ENCODE measurements at places on chromosomes 4 and X. TPM values are rescaled to one million over a fixed set of nuclear protein-coding genes. Genes with fewer than 3 reads are reported as not detected.

DNA sequence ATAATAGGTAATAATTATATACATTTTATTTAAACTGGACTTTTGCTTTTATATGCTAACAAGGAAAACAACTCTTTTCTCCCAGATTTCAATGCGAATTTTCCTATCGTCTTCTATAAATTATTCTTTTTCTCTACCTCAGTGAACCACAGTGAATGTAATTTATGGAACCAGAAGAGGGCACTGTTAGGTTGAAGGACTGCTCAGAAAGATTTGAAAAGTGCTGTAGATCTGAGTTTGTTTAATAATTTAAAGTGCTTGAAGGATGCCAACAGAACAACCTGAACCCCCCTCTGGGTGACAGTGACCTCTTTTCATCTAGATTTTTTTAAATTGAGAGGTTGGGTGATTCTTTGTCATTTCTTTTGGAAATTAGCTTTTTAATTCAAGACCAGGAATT, 54.9 kb downstream of the PHOX2B start:
- H3K36me3 ChIP-seq, result no peaks in the 10 kb centered on the region
- no peak overlapping the region for H3K4me3 ChIP-seq
- no peak for DNase-seq
- H3K27me3 ChIP-seq, result peaks cover 16% of the 10 kb centered on the region
- H3K4me1 ChIP-seq, result no peaks in the 10 kb centered on the region
- no peak overlapping the region for H3K27ac ChIP-seq

GRCh38 chr4:88672987-88673386, 24.6 kb downstream of the NAP1L5 start:
- no peak overlapping the region for H3K27ac ChIP-seq
- H3K4me1 ChIP-seq, result no peaks in the 10 kb centered on the region
- no peaks in the 10 kb centered on the region for H3K27me3 ChIP-seq
- no peak for DNase-seq
- H3K4me3 ChIP-seq, result no peak overlapping the region

- DNase-seq, result no peak
- no peak overlapping the region for H3K27ac ChIP-seq
- H3K27me3 ChIP-seq, result peaks cover 41% of the 10 kb centered on the region
Measured at GRCh38 chr4:44446801-44447562, 1.6 kb downstream of the KCTD8 start.

DNA sequence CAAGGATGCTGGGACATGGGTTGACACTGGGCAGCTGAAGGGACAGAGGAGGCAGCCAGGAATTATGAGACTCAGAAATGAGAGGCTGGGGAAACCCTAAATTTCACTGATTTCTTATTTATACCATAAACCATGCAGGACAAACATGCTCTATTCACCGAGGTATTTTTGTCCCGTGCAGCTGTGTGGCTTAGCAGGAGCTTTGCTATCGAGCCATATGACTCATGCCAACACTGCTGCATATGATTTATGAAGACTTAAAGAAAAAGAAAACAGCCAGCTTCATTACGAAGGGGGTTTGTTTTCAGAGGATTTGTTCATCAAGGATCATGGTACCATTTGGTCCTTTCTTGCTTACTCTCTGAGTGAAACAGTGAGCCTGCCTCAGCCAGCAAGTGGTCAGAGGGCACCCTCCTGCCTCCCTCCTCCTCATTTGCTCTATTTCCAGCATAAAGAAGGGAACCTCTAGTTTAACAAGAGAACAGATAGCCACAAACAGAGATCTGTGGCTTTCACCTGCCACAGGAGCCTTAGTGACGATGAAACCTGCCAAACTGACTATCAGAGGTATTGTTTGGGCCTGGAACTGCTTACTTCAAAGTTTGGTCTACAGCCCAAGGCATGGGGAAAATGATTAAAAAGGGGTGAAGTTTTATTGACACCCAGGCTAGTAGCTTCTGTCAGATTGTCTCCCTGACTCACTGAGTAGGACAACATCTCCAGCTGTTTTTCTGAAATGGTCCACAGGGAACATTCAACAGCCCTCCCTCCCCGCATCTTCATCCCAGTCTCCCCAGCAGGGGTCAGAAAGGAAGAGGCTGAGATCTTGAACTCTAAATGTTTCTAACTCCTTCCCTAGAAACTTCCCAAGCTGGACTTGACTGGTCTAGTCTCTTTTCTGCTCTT, 80.1 kb upstream of the MAML3 start:
- H3K27ac ChIP-seq, result no peak overlapping the region
- no peaks in the 10 kb centered on the region for H3K27me3 ChIP-seq
- H3K4me3 ChIP-seq, result no peak overlapping the region
- DNase-seq, result no peak
- no peaks in the 10 kb centered on the region for H3K36me3 ChIP-seq
- H3K4me1 ChIP-seq, result peaks cover 30% of the 10 kb centered on the region

DNA sequence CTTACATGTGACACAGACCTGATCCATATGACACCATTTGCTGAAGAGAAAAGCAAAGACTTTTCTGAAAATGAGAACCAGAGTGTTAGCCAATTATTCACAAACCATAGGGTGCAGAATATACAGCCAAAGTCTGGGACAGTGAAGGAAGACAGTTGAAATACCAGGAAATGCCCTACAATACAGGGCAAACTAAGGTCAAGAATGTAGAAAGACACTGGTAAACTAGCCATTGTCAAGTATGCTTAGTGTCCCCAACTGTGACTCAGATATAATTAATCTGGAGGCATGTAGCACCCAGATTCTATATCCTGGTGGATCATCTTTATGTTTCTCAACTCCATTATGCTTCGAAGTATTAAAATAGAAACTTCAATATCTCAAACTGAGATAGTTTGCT, 200.9 kb upstream of the FSTL5 start:
- H3K36me3 ChIP-seq, result no peaks in the 10 kb centered on the region
- H3K4me1 ChIP-seq, result peaks cover 10% of the 10 kb centered on the region
- DNase-seq, result no peak
- H3K27ac ChIP-seq, result no peak overlapping the region
- H3K4me3 ChIP-seq, result no peak overlapping the region
- no peaks in the 10 kb centered on the region for H3K27me3 ChIP-seq

- H3K4me1 ChIP-seq, result no peaks in the 10 kb centered on the region
- no peak for DNase-seq
- H3K36me3 ChIP-seq, result no peaks in the 10 kb centered on the region
- no peak overlapping the region for H3K27ac ChIP-seq
Measured at GRCh38 chr4:2069161-2069971, 10.2 kb downstream of the NAT8L start.

DNA sequence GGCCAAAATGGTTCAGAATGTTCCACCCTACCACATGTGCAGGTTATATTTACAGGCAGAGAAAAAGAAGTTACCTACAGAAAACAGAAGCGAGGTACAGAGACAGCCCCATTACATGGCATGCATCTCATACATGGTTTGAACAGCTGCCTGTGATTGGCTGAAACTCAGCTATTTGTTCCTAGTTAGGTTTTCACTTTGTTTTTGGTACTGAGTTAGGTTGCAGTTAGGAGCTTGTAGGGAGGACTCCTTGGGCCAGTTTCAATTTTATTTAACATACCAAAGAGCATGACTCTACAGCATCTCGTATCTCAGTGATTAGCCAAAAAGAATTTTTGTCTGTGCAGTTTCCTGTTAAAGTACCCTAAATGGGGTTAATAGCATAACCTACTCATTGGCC, 392.0 kb downstream of the MAPK10 start:
- H3K4me3 ChIP-seq, result no peak overlapping the region
- DNase-seq, result no peak
- peaks cover 12% of the 10 kb centered on the region for H3K36me3 ChIP-seq
- no peak overlapping the region for H3K27ac ChIP-seq
- H3K4me1 ChIP-seq, result no peaks in the 10 kb centered on the region

- H3K27me3 ChIP-seq, result no peaks in the 10 kb centered on the region
- no peak for DNase-seq
- H3K27ac ChIP-seq, result no peak overlapping the region
Measured at GRCh38 chr4:123259676-123260646, 136.6 kb upstream of the SPRY1 start.

GRCh38 chr4:38896940-38897339, 29.3 kb downstream of the FAM114A1 start:
- H3K27me3 ChIP-seq, result no peaks in the 10 kb centered on the region
- H3K27ac ChIP-seq, result no peak overlapping the region
- no peak for DNase-seq
- H3K36me3 ChIP-seq, result peaks cover 11% of the 10 kb centered on the region
- no peaks in the 10 kb centered on the region for H3K4me1 ChIP-seq

GRCh38 chrX:20487227-20487626, 220.5 kb upstream of the RPS6KA3 start:
- no peaks in the 10 kb centered on the region for H3K27me3 ChIP-seq
- no peaks in the 10 kb centered on the region for H3K36me3 ChIP-seq
- H3K4me1 ChIP-seq, result no peaks in the 10 kb centered on the region
- DNase-seq, result no peak

Gene PCSK1N
- polyA plus RNA-seq, result not detected

Gene TMSB15C
- not detected for polyA plus RNA-seq

Gene THOC2
- 11.2 TPM for polyA plus RNA-seq

Gene EIF2S3
- 157 TPM for polyA plus RNA-seq

Gene ZBTB49
- 1.9 TPM for polyA plus RNA-seq

Gene TMSB15A
- not detected for polyA plus RNA-seq

Gene RENBP
- polyA plus RNA-seq, result 2.7 TPM
